Foreskin keratinocyte (primary cell): ENCODE measurements at places on chromosomes 7 and 10. TPM values are rescaled to one million over a fixed set of nuclear protein-coding genes. Genes with fewer than 3 reads are reported as not detected.

Gene CREB3L2
- total RNA-seq = 23.7 and 31.8 TPM in 2 replicates

Gene TRIM73
- total RNA-seq = 0.37 and 0.39 TPM in 2 replicates

Gene PRLHR
- total RNA-seq = not detected in 2 replicates

Gene RPEL1
- not detected in 2 replicates for total RNA-seq

Gene CUZD1
- 0.92 and 1.0 TPM in 2 replicates for total RNA-seq

Gene OR2F2
- not detected in 2 replicates for total RNA-seq

Gene INHBA
- total RNA-seq = 67.9 and 117 TPM in 2 replicates

Gene SCART1
- 0.32 and 0.58 TPM in 2 replicates for total RNA-seq

Gene UNC5B
- 0.67 and 0.75 TPM in 2 replicates for total RNA-seq

Gene WIPF3
- total RNA-seq = 0.41 and 0.63 TPM in 2 replicates
